ENCODE measurements at places on chromosomes 4 and X. TPM values are rescaled to one million over a fixed set of nuclear protein-coding genes. Genes with fewer than 3 reads are reported as not detected.

Gene ADH7
- total RNA-seq, result 0.47 TPM

Gene PRDM8
- total RNA-seq, result 1.6 TPM

Gene PRKX
- 27.3 TPM for total RNA-seq

Gene SULT1B1
- total RNA-seq, result 10.9 TPM

Gene IGFBP7
- total RNA-seq, result 322 TPM

Gene MORC4
- total RNA-seq, result 10.8 TPM

GRCh38 chr4:7342223-7343080 is 92.3 kb downstream of the PSAPL1 start:
- no peaks in the 10 kb centered on the region for H3K4me1 ChIP-seq
- H3K27me3 ChIP-seq, result no peaks in the 10 kb centered on the region
- no peak for DNase-seq
- no peaks in the 10 kb centered on the region for H3K36me3 ChIP-seq
- H3K4me3 ChIP-seq, result no peak overlapping the region

- H3K36me3 ChIP-seq, result no peaks in the 10 kb centered on the region
- H3K4me3 ChIP-seq, result peak overlapping the region; percentile 46
- H3K4me1 ChIP-seq, result no peaks in the 10 kb centered on the region
- DNase-seq, result peak; percentile 28
- no peak overlapping the region for H3K27ac ChIP-seq
Observed at GRCh38 chrX:143633461-143634308, 2.2 kb downstream of the SLITRK4 start.

DNA sequence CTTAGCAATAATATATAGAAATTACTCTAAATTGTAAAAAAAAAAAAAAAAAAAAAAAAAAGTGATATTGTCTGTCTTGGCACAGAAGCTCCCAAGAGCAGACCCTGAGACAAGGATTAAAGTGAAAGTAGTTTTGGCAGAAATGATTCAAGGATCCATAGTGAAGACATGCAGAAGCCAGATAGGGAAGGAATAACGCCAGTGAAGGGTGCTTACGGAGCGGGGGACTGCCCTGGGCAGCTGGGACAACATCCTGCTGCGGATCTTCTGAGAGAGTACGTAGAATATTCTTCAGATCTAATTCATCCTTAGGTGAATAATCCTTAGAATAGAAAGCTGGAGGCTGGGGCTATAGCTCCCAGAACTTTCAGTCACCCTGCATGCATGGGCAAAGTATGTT is 39.8 kb downstream of the ARHGAP24 start:
- H3K36me3 ChIP-seq, result no peaks in the 10 kb centered on the region
- peaks cover 8% of the 10 kb centered on the region for H3K4me1 ChIP-seq
- H3K27me3 ChIP-seq, result no peaks in the 10 kb centered on the region
- peak overlapping the region; percentile 27 for H3K4me3 ChIP-seq

DNA sequence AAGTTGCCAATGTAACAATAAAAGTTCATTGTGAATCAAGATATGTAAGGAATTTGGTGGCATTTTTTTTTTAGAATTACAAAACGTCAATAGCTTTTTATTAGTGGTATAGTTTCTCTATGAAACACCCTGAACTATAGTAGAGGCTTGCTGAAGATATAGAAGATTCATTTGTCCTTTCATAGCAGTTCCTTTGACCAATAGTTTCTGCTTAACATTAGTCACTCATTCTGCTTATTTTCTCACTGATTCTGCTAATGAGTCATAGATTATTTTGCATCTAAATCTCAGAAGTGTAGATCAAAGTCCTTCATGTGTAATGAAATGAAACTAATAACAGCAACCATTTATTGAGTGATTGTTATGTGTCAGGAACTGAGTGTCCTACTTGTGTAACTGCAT is 205.0 kb upstream of the TET2 start:
- no peaks in the 10 kb centered on the region for H3K4me1 ChIP-seq
- no peak overlapping the region for H3K27ac ChIP-seq

GRCh38 chr4:143337600-143338287 is 1.1 kb downstream of the GAB1 start:
- H3K27ac ChIP-seq, result peak overlapping the region; percentile 90
- H3K4me3 ChIP-seq, result peak overlapping the region; percentile 95
- no peaks in the 10 kb centered on the region for H3K36me3 ChIP-seq
- no peak for DNase-seq
- H3K27me3 ChIP-seq, result no peaks in the 10 kb centered on the region

GRCh38 chr4:152944666-152945320 is 8.7 kb downstream of the FHDC1 start:
- DNase-seq, result no peak
- H3K4me3 ChIP-seq, result no peak overlapping the region
- H3K27ac ChIP-seq, result no peak overlapping the region
- H3K27me3 ChIP-seq, result peaks cover 1% of the 10 kb centered on the region

GRCh38 chrX:152915541-152916241 is 17.8 kb downstream of the ZNF185 start:
- no peaks in the 10 kb centered on the region for H3K4me1 ChIP-seq
- H3K36me3 ChIP-seq, result no peaks in the 10 kb centered on the region
- H3K27ac ChIP-seq, result no peak overlapping the region
- no peaks in the 10 kb centered on the region for H3K27me3 ChIP-seq
- no peak overlapping the region for H3K4me3 ChIP-seq

GRCh38 chr4:113272523-113272922 is 223.1 kb downstream of the ANK2 start:
- H3K4me3 ChIP-seq, result no peak overlapping the region
- H3K36me3 ChIP-seq, result no peaks in the 10 kb centered on the region
- DNase-seq, result no peak
- H3K27me3 ChIP-seq, result no peaks in the 10 kb centered on the region

GRCh38 chrX:68204521-68205038 is 228.7 kb downstream of the OPHN1 start:
- no peak overlapping the region for H3K27ac ChIP-seq
- no peak for DNase-seq
- no peaks in the 10 kb centered on the region for H3K4me1 ChIP-seq
- no peaks in the 10 kb centered on the region for H3K27me3 ChIP-seq
- H3K4me3 ChIP-seq, result no peak overlapping the region

DNA sequence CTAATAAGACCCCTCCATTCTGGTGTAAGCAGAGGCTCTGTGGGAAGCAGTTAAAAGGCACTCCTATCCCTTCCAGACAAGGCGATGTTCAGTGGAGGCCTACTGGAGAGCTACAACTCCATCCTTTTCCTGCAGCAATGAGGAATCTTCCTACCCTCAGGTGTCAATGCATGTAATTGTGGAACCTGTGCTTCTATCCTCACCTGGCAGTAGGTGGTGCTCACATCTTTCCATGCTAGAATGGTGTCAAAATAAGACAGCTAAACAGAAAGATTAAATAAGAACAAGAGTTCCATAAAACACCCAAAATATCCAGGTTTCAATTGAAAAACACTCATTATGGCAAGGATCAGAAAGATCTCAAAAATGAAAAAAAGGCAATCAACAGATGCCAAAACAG is 224.6 kb downstream of the IL15 start:
- no peaks in the 10 kb centered on the region for H3K4me1 ChIP-seq
- H3K36me3 ChIP-seq, result no peaks in the 10 kb centered on the region
- no peaks in the 10 kb centered on the region for H3K27me3 ChIP-seq
- DNase-seq, result no peak

GRCh38 chrX:11264925-11265324 is 28.3 kb upstream of the AMELX start:
- H3K27me3 ChIP-seq, result no peaks in the 10 kb centered on the region
- H3K4me3 ChIP-seq, result peak overlapping the region; percentile 8
- H3K36me3 ChIP-seq, result no peaks in the 10 kb centered on the region
- no peak for DNase-seq
- H3K27ac ChIP-seq, result no peak overlapping the region

DNA sequence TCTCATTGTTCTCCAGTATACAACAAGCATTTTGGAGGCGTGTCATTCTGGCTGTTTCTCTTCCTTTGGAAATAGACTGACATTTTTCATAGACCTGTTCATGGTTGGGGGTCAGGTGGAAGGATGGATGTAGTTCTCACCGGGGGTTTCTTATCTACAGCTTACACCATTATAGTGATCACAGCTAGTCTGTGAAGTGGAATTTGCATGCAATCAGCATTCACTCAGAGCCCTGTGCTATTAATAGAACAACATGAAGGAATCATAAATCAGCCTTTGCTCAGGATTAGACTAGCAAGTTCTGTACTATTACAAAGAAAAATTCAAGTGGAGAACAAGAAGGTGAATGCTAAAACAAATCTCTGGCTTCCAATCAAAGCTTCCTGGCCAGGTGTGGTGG is 132.6 kb upstream of the PUDP start:
- H3K36me3 ChIP-seq, result no peaks in the 10 kb centered on the region
- no peaks in the 10 kb centered on the region for H3K27me3 ChIP-seq
- H3K4me1 ChIP-seq, result no peaks in the 10 kb centered on the region
- no peak overlapping the region for H3K4me3 ChIP-seq
- no peak overlapping the region for H3K27ac ChIP-seq

Measured in lower lobe of right lung (tissue), 2 donors.